ENCODE measurements at places on chromosomes 13 and 19. TPM values are rescaled to one million over a fixed set of nuclear protein-coding genes. Genes with fewer than 3 reads are reported as not detected.

- H3K27ac ChIP-seq, result no peak overlapping the region
- no peaks in the 10 kb centered on the region for H3K36me3 ChIP-seq
- no peak for DNase-seq
Measured at GRCh38 chr13:52837850-52838249, 10.6 kb downstream of the PCDH8 start.

DNA sequence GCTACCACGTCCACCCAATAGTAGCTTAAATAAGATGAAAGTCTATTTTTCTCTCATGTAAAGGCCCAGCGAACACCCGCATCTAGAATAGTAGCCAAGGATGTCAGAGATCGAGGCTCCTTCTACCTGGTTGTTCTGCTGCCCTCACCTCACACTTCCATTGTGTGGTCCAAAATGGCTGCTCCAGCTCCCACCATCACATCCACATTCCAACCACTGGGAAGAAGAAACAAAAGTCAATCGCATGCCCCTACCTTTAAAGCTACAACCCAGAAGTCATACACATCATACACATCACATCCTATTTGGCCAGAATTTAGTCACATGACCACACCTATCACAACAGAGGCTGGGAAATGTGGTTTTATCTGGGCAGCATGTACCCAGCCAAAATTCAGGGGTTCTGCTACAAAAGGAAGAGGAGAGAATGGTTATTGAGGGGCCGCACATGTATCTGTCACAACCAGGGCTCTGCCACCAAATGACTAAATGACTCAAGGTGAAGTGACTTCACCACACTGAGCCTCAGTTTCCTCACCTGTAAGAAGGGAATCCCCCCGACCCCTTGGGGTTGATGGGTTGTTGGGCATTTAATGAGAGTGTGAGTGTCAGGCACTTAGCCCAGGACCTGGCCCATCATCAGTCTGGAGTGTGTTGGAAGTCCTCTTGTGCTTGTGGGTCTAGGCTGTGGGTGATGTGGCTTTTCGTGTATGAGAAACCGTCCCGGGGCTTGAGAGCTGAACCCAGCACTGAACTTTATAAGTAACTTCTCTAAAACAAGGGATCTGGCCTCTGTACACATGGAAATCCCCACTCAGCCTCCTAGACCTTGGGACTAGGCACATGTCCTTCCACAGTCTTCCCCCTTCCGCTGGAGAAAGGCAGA is 10.2 kb upstream of the CBLC start:
- H3K27ac ChIP-seq, result no peak overlapping the region
- no peak overlapping the region for H3K4me3 ChIP-seq
- no peaks in the 10 kb centered on the region for H3K27me3 ChIP-seq

DNA sequence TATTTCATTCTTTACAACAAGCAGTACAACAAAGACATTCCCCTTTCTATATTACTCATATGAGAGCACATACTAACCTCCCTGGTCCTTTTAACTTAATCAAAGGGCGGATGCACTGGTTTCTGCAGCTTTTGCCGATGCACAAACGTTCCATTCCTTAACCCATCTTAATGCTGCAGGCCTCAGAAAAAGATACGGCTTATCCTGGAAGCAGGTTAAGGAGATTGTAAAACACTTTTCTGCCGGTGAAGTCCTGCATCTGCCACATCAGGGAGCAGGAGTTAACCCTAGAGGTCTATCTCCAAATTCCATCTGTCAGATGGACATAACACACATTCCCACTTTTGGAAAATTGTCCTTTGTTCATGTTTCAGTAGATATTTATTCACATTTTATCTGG is 11.5 kb upstream of the ZNF814 start:
- no peak for DNase-seq
- no peaks in the 10 kb centered on the region for H3K4me1 ChIP-seq
- H3K27me3 ChIP-seq, result no peaks in the 10 kb centered on the region
- H3K4me3 ChIP-seq, result no peak overlapping the region
- H3K36me3 ChIP-seq, result no peaks in the 10 kb centered on the region
- H3K27ac ChIP-seq, result no peak overlapping the region

GRCh38 chr13:58823701-58824100 is 1192.2 kb downstream of the PCDH17 start:
- no peaks in the 10 kb centered on the region for H3K4me1 ChIP-seq
- no peak overlapping the region for H3K4me3 ChIP-seq
- H3K27me3 ChIP-seq, result no peaks in the 10 kb centered on the region
- H3K27ac ChIP-seq, result no peak overlapping the region

BLVRB gene
- 284 TPM for total RNA-seq

KIR2DL1 gene
- total RNA-seq, result not detected

HIF3A gene
- 10.4 TPM for total RNA-seq

ZNF234 gene
- 11.3 TPM for total RNA-seq

SIGLEC10 gene
- 17.0 TPM for total RNA-seq

SERPINE3 gene
- 0.73 TPM for total RNA-seq
